ENCODE measurements at places on chromosomes 12 and 14.

DNA sequence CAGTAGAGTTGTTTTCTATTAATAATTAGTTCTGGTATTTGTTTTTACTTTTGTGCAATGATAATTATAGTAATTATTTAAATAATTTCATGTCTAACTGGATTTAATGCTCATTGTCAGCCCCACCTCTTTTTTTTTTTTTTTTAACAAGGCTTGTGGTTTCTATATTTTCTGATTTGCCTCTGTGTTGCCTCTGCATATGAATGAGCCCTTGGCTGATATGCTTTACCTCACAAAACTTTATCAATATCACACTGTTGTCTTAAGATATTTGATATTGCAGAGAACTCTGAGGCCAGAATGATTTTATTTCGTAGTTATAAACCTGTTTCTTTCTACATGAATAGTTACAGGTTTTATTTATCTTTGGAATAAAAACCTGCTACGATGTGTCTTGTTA, 116.2 kb upstream of the ATP2B1 start:
- no peak for DNase-seq

DNA sequence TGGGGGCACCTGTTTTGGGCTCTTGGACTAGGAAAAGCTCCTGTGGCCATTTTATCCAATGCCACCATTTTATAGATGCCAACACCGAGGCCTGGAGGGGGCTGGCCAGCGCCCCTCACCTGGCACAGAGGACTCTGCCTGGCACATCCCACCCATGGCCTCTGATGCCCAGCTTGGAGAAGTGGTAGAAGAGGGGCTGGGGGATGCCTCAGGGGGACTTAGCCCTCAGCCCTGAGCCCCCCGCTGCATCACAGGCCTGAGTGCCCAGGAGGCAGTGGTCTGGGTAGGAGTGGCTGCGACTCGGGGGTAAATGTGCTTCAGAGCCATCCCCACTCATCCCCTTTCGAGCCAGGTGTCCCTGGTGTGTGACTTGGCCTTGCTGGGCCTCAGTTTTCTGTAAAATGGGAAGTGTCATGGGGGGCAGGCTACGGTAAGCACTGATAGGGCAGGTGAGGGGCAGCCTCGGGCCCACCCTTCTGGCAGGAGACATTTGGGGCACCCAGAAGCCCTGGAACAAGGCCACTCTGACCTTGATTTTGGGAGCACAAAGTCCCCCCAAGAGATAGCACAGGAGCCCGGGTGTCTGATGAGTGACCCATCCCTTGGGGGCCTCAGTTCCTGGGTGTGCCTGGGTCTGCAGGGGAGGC, 22.5 kb downstream of the SH2B3 start:
- DNase-seq = no peak

- no peak for DNase-seq
Observed at GRCh38 chr14:82180139-82180538, 646.5 kb upstream of the SEL1L start.

DNA sequence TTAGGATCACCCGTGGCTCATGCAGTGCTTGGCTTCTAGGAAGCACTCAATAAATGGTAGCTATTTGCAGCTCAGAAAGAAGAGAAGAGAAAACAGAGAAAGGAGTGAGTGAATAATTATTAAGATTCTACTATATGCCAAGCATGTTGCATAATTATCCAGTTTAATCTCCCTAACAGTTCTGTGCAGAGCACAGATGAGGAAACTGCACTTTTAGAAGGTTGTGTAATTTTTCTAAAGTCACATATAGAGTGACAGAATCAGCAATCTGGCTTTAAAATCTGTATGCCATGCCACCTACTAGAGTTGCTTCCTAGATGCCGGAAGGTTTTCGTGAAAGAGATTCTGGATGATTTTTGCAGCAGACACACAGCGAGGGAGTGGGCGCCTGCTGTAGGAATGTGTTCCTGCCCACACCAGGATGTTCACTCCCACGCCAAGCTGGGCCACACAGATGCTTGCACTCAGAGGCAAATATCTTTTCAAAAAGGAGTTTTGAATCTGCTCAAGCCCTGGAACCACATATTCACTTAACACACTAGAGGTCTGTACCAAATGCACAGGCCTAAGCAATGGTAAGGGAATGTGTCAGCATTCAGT, 50.2 kb upstream of the SMCO2 start:
- no peak for DNase-seq

DNA sequence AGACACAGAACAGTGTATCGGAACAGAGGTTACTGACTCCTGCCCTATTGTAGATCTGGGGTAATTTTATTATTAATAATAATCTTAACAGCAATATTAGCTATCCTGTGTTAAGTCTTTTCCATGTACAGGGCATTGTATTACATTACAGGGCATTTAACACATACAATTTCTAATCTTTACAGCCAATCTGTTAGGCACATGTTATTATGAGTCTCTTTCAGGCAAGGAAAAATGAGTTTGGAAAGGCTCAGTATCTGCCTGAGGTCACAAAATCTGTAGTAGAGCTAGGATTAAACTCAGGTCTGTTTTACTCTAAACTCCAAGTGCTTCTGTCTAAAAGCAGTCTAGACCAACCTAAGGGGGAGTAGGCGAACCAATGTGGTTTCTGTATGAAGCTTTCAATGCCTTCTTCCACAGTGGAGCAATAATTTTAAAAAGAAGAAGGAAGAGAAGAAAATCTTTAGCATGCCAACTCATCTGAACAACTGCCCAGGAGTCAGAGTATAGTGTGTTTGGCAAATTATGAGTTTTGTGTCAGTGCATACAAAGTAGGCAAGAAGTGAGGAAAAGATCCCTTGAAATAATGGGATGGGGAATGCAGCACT, 192.6 kb downstream of the CHST11 start:
- DNase-seq = no peak

GRCh38 chr12:98754095-98754494, 109.0 kb downstream of the APAF1 start:
- DNase-seq = no peak

DNA sequence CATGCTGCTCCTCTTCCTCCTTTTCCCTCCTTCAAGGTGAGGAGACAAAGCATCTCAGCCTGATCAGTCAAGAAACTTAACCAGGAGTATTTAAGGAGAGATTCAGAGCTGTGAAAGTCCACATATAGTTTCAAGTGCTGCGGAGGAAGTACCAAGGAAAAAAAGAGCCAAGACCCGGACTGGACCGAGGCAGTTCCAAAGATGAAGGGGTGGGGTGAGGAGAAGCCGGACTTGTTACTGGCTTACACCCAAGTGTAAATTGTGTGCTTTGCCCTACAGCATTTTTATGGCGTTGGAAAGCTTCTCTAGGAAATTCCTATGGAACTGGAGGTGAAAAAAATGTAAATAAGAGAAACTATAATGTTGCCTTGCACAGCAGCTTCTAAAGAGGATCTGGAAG, 263.1 kb downstream of the GRIN2B start:
- DNase-seq = no peak

GRCh38 chr14:64973026-64973442, 898 bp upstream of the RAB15 start:
- DNase-seq = no peak

DNA sequence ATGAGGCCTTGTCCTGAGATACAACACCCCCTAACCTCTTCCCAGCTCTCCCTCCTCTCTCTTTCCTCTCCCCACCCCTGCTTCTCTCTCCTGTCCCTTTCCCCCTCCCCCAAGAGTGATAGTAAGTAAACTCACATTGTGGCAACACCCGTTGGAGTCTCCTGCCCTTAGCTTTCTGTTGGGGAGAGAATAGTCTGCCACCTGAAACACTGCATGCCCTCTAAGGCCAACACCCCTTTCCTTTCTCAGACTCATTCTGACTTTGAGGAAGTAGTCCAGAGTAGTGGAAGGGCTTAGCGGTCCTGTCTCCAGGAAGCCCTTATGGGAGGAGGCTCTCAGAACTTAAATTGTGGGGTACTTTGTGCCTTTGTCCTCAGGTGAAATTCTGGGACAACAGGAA, 95.2 kb downstream of the PRKCH start:
- DNase-seq = no peak

GRCh38 chr12:89779090-89779489, 70.5 kb upstream of the ATP2B1 start:
- no peak for DNase-seq

DNA sequence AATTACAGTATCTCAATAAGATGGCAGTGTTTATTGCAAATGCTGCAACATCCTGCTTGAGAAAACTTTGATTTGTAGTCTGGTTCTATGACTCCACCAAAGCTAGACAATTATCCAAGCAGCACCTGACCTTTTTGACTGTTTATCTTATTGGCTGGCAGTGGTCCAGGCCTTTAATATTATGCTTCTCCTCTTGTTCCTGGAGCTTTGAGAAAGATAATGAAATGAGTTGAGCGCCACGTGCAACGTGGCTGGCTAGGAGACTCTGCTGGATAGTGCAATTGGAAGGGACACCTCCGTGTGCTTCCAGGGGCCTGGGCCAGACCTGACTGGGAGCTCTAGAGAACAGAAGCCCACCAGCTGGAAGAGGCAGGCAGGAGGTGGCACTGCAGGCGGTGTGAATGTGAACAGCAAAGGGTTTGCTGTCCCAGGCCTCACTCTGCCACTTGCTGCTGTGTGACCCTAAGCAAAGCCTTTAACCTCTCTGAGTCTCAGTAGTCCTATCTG, 349.3 kb downstream of the CACNA1C start:
- no peak for DNase-seq

GRCh38 chr12:51951843-51952722, 584 bp downstream of the ACVR1B start:
- no peak for DNase-seq

DNA sequence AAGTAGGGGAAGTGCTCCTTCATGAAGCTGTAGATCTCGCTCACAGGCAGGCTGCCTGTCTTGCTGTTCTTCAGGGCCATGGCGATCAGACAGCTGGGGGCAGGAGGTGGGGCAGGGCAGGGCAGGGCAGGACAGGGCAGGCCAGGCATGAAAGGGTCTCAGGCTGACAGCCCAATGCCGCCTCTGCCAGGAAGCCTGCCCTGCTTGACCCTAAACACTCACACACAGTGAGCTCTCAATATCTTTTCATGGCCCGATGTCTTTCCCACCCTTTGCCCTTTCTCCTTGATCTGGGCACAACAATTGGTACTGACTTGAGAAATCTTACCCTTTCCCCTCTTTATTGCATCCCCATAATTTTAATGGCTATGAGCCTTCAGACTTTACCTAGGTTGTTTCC, 22.4 kb downstream of the FOXN4 start:
- no peak for DNase-seq

GRCh38 chr14:51845811-51846210, 14.6 kb upstream of the GNG2 start:
- DNase-seq = no peak

DNA sequence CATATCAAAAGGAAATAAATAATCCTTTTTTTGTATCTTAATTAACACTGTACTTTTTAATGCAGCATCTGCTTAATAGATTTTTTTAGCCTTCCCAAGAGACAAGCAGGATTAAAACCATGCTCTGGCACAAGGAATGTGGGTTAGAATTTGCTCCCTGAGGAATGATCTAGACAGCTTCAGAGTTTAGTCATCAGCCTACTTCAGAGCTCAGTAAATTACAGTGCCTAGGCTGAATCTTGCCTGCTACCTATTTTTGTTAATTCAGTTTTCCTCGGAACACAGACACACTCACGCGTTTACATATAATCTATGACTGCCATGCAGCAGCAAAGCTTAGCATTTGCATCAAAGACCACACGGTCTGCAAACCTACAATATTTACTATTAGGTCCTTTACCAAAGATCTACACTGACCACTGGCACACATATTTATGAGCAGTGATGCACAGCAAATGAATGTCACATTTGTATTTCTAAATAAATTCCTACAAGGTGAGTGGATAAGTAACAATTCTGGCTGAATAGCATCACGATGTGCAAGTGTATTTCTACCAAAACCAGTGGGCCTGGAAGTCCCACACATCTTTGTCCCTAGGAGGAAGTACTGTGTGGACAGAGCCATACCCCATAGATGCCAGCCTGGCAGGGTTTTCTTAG, 309.8 kb upstream of the TMEM132C start:
- DNase-seq = no peak

GRCh38 chr12:57842342-57843294, 3.9 kb downstream of the CTDSP2 start:
- peak; percentile 26 for DNase-seq

- no peak for DNase-seq
Observed at GRCh38 chr12:88141425-88141773, 489 bp downstream of the CEP290 start.

- DNase-seq = no peak
Observed at GRCh38 chr12:80313209-80313608, 130.8 kb upstream of the PTPRQ start.

GRCh38 chr12:1591034-1591433, 3.3 kb downstream of the FBXL14 start:
- peak; percentile 23 for DNase-seq

DNA sequence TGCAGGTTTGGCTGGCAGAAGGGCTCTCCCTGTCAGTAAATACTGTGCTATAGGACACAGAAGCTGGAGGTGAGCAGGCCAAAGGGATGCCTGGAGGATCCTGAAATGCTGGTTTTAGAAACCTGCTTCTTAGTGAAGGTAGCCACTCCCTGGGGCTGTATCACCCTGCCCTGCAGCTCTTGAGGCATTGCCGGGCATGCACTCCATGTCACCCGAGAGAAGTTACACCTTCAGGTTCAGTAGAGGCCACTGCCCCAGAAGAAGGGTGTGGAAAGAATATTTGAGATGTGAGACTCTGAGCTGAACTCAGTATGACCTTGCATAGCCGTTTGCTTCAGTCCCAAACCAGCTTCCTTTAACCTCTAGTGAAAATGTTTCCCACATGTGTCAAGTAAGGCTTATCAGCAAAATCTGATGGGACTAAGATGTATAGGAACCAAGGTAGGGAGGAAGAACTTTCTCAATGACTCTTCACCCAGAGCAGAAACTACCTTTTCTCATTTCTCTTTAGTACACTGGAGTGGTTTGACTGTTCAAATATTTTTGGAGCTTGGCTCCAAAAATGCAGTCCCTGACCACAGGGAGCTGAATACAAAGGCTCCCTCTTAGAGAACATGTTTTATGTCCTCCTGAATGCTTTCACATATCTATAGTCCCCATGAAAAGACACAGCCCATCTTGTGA, 164.5 kb upstream of the DYRK2 start:
- DNase-seq = no peak

Measured in stimulated activated naive CD8-positive, alpha-beta T cell treated with anti-CD3 and anti-CD28 coated beads, Interleukin-15, amount 100 ng/mL, for 72 hours (primary cell).